RCC 7860 (cell line): ENCODE measurements at places on chromosomes 5 and 9.

DNA sequence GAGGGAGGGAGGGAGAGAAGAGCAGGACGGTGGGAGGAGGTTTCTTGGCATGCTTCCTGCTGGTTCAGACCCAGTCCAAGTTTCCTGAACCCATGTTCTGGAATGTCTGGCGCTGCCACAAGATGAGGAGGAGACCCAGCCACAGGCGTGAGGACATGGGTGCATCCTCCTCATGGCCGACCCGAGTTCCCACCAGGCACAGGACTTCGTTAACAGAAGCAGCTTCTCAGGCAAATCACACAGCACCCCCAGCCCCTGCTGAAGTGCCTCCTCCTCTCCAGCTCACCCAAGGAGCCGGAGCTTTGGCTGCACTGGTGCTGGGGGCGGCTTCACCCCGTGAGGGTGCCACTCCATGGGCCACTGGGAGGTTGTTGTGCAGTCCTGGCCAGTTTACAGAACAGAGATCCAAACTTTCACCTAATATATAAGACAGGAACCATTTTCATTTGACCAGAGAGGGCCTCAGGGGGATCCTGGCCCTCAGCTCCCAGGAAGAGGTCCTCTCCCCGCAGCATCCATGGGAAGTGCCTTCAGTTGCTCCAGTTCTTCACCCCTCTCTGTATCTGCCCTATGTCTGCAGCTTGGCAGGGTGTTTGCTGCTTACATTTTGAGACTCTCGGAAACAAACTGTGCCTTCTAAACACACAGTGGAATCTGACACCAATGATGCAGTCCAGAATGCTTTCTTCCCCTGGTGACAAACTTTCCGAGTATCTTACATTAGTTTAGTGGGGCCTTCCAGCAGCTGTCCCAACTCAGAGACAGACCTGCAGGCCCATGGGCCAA lies 10.2 kb upstream of the NKD2 start:
- no peak for DNase-seq

- DNase-seq, result no peak
These were observed 36.8 kb downstream of the EGR1 start for GRCh38 chr5:138502121-138502520.

- DNase-seq, result no peak
These were observed 8.6 kb downstream of the SURF4 start for GRCh38 chr9:133367221-133367620.

DNA sequence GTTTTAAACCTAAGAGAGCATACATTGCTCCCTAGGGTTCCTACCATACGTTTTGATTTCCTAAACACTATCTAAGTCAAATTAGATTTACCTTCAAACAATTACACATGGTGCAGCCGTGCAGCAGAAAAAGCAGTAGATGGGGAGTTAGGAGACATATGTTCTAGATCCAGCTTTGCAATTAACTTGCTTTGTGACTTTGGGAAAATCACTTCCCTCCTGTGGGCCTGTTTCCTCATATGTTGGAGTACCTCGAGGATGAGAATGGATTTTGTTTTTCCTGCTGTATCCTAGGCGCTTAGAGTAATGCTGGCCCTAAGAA lies 711 bp downstream of the MRPL50 start:
- no peak for DNase-seq

DNA sequence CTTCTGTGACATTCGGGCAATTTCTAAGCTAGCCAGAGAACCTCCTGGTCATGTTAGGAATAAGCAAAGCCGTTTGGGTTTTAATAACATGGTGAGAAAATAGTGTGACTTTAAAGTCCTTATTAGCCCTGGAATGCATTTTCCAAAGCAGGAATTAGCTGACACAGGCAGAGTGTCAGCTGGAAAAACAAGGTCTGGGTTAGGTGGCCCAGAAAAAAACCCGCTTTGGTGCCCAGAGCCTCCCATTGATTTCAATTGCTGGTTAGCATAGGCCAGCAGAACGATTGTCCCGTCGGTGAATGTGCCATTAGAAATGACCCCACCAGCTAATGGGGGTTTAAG lies 62.1 kb upstream of the CPEB4 start:
- DNase-seq, result no peak

DNA sequence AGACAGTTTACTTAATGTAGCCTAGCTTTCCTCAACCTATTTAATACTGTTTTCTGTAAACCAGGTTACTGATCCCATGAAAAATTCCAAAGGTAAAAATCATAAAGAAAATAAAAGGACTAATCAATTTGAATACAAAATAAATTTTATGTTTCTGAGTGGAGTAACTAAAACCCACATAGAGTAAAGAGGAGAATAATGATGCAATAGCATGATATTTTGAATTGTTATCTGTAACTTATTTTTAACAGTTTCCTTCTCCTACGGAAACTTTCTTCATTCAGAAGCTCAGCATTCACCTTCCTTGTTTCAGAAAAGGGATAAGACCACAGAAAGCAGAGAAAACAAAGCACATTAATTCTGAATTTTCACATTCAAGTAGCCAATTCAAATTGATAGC lies 320.6 kb upstream of the NUDT12 start:
- DNase-seq, result no peak

DNA sequence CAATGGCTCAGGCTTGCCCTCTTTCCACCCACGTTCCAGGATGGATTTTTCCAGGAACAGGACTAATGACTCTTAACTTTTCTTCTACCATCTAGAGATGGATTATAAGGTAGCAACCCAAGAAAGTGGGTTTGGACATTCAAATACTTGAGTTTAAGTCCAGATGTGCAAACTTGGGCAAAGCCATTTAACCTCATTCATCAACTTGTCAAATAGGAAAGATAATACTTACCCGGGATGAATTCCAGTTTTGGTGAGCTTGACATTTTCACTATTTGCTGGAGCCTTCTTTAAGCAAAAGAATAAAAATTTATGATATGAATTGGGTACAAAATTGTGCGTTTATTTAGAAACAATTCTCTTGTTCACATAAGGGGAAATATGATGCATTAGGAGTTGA lies 44.3 kb upstream of the ZBED3 start:
- no peak for DNase-seq

GRCh38 chr9:684941-685340 lies 156.6 kb upstream of the DMRT1 start:
- DNase-seq, result peak; percentile 29

- DNase-seq, result peak; percentile 25
These were observed 7.9 kb downstream of the SLC6A3 start for GRCh38 chr5:1437226-1437829.

- DNase-seq, result no peak
These were observed 17.4 kb downstream of the SLC12A2 start for GRCh38 chr5:128100860-128101557.

DNA sequence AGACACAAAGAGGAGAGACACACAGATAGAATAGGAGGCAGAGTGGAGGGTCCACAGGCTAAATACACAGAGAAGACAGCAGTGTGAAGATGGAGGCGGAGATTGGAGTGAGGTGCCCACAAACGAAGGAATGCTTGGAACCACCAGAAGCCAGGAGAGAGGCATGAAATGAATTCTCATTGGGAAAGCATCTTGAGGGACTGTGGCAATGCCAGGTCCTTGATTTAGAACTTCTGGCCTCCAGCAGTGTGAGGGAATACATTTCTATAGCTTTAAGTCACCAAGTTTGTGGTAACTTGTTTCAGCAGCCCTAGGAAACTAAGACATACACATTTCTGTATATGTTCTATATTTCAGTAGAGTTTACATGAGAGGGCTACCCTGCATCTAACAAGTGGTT lies 396.6 kb upstream of the ZNF608 start:
- peak; percentile 7 for DNase-seq

DNA sequence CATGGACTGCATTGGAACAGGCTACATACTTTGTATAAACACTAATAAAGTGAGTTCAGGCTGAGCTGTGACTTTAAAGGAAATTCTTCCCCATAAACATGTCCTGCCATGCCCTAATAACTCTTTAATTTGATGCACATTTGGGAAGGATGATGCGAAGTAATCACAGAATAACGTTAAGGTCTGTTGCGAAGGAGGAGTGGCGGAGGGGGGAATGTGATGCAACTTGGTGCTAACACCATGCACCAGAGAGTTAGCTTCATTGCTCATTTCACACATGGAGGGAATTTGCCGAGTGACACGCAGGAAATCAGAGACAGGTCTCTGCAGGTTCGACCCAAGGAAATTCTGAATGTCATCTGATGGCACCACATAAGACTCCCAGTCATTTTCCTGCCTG lies 32.9 kb downstream of the SLIT3 start:
- DNase-seq, result no peak
